NCI-H1694 treated with DMSO at 0.1 percent for 48 hours (cell line): ENCODE measurements at places on chromosomes 12 and 14.

DNA sequence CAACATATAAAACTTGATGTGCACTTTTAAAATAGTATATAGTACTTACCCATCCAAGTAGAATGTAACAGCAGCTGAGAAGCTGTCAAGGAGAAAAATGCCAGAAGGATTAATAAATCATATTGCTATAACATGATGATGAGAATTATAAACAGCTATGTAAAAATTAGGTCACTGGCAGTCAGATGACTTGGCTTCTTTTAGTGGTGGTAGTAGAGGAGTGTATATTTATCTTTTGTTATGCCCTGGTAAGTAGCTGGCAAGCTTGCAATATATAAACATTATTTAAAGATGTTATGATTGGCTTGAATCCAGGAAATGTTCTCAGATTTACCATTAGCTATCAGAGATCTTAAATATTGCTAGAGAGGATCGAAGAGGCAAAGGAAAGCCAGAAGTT, 471.0 kb upstream of the MGAT4C start:
- DNase-seq: no peak

DNA sequence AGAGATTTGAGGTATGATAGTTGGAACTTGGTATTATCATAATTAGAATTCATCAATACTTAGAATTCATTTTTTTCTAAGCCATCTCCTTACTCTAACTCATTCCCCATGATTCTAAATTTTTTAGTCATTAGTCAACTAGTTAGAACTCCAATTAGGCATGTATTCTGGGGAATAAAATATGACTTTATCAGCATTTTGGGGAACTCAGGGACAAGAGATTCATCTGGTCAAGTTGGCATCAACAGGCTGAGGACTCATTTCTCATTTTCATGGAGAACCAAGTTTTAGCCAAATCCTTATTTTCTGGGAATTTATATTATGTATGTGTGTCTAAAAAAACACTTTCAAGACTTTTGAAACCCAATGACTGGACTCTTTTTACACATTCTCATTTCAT, 29.2 kb downstream of the DIP2B start:
- DNase-seq: no peak

DNA sequence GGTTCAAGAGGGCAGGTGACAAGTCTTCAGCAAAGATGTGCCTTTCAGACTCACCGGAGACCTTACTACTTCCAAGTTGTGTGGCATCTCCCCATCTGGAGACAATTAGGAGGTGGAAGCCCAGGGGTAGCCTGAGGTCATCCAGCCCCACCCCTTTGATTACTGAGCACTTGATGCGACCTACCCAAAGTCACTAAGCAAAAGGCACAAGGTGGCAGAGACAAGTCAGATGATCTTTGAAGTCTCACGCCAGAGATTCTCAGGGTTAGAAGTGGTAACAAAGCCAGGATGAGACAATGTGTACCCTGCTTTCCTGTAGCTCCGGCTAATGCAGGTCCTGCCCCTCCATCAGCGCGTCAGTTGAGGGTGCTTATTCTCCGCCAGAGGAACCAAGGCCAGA, 1.4 kb upstream of the FOXN3 start:
- no peak for DNase-seq

- DNase-seq: no peak
These were observed 295.2 kb downstream of the SLC16A7 start for GRCh38 chr12:59890896-59891579.

DNA sequence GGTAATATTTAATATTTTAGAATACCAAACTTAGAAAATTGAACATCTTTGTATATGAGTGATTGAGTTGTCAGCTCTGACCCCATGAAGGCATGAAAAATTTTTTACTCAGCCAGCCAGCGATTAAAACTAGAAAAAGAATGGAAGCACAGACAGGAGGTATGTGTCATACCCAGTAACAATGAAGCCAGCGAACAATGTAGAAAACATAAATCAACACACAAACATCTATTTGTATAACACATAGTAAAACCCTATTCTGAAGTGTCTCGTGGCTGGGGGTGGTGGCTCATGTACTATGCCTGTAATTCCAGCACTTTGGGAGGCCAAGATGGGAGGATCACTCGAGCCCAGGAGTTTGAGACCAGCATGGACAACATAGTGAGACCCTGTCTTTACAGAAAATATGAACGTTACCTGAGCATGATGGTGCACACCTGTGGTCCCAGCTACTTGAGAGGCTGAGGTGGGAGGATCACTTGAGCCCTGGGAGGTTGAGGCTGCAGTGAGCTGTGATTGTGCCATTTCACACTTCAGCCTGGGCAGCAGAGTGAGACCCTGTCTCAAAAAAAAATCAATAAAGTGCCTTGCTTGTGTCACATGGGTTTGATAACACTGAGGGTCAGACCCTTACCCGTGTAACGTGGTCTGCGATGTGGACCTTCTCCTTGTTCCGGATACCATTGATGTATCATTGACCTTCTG, 5.9 kb downstream of the TCTN2 start:
- DNase-seq: no peak

DNA sequence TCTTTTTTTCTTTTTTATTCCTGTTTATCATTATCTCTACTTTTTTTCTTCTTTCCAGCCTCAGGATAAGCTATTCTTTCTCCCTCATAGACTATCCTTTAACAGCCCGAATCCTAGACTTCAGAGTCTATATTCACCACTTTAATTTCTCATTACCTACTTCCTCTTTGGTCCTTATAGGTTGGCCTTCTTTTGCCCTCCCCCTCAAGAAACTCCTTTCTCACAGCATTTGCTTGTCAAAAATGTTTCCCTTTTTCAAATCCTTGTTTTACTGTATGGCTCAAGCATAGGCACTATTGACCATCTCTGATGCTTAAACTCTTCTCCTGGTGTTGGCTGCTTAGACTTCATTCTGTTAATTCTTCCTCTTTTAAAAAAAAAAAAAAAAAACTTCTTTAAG, 52.5 kb downstream of the KIAA0586 start:
- DNase-seq: no peak

- no peak for DNase-seq
These were observed 620 bp upstream of the NID2 start for GRCh38 chr14:52069307-52070050.

DNA sequence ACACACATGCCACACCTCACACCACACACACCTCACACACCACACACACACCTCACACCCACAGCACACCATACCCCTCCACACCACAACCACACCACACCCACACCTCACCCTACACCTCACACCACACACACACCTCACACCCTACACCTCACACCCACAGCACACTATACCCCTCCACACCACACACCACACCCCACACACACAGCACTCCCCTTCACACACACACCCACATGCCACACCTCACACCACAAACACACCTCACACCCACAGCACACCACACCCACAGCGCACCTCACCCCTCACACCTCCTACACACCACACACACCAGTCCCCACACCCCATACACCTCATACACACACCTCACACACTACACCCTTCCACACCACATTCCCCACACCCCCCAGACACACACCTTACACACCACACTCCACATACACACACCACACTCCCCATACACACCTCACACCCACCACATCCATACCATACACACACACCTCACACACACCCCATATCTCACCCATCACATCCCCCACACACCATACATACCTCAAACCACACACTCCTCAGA, 80.0 kb downstream of the ACTN1 start:
- DNase-seq: no peak

DNA sequence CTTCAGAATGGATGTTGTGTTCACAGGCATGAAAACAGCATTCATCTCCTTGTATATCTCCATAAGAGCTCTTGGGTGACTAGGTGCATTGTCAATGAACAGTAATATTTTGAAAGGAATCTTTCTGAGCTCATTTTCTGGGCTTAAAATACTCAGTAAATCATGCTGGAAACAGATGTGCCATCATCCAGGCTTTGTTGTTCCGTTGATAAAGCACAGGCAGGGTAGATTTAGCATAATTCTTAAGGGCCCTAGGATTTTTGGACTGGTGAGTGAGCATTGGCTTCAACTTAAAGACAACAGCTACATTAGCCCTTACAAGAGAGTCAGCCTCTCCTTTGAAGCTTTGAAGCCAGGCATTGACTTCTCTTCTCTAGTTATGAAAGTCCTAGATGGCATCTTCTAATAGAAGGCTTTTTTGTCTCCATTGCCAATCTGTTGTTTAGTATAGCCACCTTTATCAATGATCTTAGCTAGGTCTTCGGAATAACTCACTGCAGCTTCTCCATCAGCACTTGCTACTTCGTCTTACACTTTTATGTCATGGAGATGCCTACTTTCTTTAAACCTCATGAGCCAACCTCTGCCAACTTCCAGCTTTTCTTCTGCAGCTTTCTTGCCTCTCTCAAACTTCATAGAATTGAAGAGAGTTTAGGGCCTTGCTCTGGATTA, 79.6 kb upstream of the PSMA6 start:
- DNase-seq: no peak

- DNase-seq: no peak
These were observed 659.8 kb downstream of the DIO2 start for GRCh38 chr14:79551523-79551922.

DNA sequence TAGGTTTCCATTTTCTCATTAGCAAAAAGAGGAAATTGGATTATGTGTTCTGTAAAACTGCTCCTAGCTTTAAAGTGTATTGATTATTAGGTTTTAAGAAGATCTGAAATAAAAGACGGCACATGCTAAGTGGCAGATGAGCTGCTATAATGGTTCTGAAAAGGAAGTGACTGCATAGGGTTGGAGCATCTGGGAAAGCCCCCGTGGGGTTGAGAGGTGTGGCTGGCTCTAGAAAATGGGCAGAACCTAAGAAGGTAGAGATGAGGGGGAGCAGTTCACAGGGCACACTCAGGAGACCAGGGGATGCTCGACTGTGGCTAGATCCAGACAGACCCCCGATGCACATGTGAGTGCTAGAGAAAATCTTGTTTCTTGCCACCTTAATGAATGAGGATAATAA, 1.9 kb downstream of the IFNG-AS1 start:
- no peak for DNase-seq

GRCh38 chr12:107092669-107093416, 506 bp downstream of the CRY1 start:
- no peak for DNase-seq

- no peak for DNase-seq
These were observed 241.4 kb downstream of the PHLDA1 start for GRCh38 chr12:75790219-75790618.

- no peak for DNase-seq
These were observed 29.2 kb upstream of the TMED10 start for GRCh38 chr14:75205591-75205990.

GRCh38 chr14:105902131-105902898, 375.9 kb downstream of the TMEM121 start:
- DNase-seq: no peak

DNA sequence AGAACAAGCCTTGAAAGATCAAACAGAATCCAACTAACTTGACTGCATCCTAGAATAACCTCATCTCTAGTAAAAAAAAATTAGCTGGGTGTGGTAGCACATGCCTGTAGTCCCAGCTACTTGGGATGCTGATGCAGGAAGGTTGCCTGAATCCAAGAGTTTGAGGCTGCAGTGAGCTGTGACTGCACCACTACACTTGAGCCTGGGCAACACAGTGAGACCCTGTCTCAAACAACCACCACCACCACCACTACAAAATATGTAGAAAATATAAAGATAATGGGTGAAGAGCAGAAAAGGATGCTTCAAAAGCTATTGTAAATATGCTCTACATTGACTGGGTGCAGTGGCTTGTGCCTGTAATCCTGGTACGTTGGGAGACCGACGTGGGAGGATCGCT, 27.3 kb downstream of the SUPT16H start:
- no peak for DNase-seq

GRCh38 chr12:82375201-82375600, 16.9 kb downstream of the METTL25 start:
- no peak for DNase-seq

DNA sequence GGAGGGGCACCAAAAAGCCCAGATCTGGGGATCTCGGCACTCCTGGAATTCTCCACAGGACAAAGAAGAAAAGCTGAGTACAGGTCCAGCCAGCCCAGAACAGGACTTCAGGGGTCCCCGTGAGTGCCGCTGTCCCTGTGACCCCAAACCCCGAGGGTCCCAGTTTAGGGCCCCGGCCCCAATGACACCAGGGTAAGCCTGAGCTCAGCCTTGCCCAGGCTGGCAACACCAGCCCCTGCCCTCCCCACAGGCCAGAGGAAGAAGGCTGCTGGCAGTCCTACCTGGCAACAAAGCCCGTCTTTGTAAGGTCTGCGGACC, 1.8 kb downstream of the CDK2AP1 start:
- DNase-seq: no peak

GRCh38 chr14:50775357-50775756, 55.6 kb downstream of the NIN start:
- no peak for DNase-seq

GRCh38 chr12:3132636-3133404, 55.6 kb downstream of the TSPAN9 start:
- no peak for DNase-seq

- DNase-seq: no peak
These were observed 2.7 kb downstream of the SDR9C7 start for GRCh38 chr12:56931474-56931978.

- no peak for DNase-seq
These were observed 156.8 kb downstream of the KCNA5 start for GRCh38 chr12:5200278-5201087.

GRCh38 chr14:32821964-32822653, 116.6 kb upstream of the NPAS3 start:
- DNase-seq: no peak

DNA sequence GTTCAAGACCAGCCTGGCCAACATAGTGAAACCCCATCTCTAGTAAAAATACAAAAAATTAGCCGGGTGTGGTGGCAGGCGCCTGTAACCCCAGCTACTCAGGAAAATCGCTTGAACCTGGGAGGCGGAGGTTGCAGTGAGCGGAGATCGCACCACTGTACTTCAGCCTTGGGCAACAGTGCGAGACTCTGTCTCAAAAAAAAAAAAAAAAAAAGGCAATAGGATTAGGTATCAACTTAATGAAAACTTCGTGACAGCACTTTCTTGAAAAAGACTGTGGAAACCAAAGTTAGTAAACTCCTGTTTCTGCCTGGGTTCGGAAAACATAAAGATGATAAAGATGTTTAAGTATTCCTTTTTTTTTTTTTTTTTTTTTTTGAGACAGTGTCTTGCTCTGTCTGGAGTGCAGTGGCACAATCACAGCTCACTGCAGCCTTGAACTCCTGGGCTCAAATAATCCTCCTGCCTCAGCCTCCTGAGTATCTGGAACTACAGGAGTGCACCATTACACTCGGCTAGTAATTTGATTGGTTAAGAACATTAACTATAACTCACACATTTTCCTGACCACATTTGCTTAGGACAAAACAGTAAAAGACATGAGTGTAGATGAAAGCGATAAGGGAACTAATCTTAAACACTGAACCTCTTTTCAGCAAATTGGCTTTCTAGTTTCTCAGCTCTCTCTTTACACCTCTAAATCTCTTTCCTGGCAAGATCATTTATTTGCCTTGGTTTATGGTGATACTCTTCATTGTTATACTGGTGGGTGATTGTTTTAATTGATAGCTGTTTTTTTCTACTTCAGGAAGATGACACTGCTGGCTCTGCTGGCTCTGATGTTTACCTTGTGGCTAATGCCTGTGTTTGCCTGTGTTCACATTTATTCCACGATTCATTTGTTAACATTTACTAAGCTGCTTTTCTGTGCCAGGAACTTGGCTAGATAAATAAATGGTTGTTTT, 15.8 kb downstream of the HIF1A start:
- DNase-seq: no peak

GRCh38 chr12:122137681-122138080, 36.3 kb downstream of the IL31 start:
- DNase-seq: no peak

- no peak for DNase-seq
These were observed 151.0 kb upstream of the ATF7IP start for GRCh38 chr12:14214495-14214894.

- DNase-seq: no peak
These were observed 7.4 kb downstream of the GLIPR1L1 start for GRCh38 chr12:75341873-75342272.

GRCh38 chr12:20722142-20722541, 27.0 kb downstream of the SLCO1C1 start:
- DNase-seq: no peak
